Activated CD8-positive, alpha-beta memory T cell treated with anti-CD3 and anti-CD28 coated beads, Interleukin-2, amount 10 ng/mL, durations not matched to agents 7 days and 5 days (primary cell): ENCODE measurements at places on chromosomes 11 and 22. TPM values are rescaled to one million over a fixed set of nuclear protein-coding genes. Genes with fewer than 3 reads are reported as not detected.

GRM5 gene
- total RNA-seq = not detected

ST14 gene
- not detected for total RNA-seq

GPR83 gene
- 0.09 TPM for total RNA-seq

SMCO4 gene
- total RNA-seq = 37.5 TPM

MUC6 gene
- not detected for total RNA-seq

NAALAD2 gene
- not detected for total RNA-seq

MS4A4A gene
- total RNA-seq = not detected

ZNF280B gene
- total RNA-seq = 2.7 TPM
